ENCODE measurements at places on chromosomes 16 and 17.

DNA sequence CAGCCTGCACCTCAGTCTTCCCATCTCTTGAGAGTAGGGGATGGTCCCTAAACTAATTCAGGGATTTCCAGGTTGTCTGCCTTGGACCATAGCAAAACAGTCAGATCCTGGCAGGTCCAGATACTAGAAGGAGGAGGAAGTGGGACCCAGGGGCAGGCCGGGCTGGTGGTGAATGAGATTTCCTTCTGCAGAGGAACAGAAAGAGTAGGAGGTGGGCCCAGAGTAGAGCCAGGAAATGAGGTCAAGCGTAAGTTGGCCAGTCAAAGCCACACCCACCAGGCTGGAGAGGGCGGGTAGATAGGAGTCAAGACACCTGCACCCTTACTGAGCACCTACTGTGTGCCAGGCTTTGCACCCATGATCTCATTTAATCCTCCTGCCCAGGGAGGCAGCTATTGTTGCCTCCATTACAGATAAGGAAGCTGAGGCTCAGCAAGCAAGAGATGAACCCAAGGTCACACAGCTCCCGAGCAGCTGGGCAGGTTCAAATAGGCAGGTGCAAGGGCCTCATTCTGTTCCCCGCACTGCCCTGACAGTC lies 2.6 kb downstream of the CDH5 start:
- DNase-seq = no peak

DNA sequence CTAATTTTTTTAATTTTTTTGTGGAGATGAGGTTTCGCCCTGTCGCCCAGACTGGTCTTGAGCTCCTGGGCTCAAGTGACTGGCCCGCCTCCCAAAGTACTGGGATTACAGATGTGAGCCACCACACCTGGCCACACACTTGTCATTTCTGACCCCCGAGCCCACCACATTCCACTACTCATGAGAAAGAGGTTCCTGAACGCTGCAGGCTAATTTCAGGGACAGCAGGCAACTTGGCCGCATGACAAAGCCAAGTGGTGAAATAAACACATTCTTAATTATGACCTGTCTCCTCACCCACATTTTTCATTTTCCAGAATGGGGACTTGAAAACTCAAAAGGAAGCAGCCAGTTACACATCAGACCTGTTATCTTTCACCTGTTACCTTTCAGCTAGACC lies 114.5 kb downstream of the ABCC6 start:
- DNase-seq = no peak

DNA sequence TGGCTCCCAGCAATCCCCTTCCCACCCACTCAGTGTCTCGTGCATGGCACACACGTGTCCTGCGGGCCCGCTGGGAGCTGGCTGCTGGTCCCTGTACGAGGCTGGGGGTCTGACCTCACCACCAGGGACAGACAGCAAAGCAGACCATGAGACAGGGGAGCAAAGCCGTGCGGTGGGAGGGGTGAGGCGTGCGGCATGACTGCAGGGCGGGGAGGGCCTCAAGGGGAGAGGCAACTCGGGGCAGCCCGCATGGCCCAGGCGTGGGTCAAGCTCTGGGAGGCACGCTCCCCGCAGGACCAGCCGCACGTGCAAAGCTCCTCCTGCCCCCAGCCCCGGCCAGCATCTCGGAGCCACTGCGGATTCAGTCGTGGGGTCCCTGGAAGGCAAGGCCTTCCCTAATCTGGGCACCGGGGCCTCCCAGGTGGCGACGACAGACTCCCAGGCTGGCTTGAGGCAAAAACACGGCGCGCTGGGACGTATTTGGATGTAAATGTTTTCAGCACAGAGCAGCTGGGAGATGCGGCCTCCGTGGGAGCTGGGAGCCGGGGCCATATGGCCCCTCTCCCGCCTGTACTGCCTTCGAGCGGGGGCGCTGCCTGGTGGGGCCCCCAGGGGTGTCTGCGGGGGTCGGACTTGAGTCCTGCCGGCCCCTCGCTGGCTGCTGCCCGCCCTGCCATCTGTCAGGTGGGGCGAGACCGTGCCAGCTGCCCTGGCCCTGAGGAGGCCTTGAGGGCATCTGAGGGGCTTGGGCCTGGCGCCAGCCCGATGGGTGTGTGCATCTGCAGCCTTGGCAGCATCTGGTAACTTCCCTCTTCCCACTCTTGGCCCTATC lies 12.2 kb upstream of the CBFA2T3 start:
- no peak for DNase-seq

- no peak for DNase-seq
Measured at GRCh38 chr17:21679256-21680146, 12.8 kb upstream of the KCNJ18 start.

- DNase-seq = no peak
Measured at GRCh38 chr17:39868554-39868942, 546 bp downstream of the ZPBP2 start.

DNA sequence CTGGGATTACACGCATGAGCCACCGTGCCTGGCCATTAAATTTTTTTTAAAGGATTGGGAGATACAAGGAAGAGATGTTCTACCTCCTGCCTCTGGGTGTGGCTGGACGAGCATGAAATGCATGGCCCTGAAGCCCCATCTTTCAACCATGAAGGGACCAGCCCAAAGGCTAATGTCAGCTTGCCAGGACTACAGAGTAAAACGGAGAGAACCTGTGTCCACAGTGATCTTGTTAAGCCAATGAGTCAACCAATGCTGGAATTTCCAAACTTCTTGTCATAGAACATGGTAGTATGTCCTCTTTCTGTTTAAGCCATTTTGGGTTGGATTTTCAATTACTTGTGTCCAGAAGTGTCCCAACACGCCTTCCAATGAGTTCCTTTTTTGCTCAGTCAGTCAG lies 71.3 kb downstream of the RTN4RL1 start:
- DNase-seq = no peak

- no peak for DNase-seq
Measured at GRCh38 chr17:65727246-65727645, 165.8 kb upstream of the AXIN2 start.

DNA sequence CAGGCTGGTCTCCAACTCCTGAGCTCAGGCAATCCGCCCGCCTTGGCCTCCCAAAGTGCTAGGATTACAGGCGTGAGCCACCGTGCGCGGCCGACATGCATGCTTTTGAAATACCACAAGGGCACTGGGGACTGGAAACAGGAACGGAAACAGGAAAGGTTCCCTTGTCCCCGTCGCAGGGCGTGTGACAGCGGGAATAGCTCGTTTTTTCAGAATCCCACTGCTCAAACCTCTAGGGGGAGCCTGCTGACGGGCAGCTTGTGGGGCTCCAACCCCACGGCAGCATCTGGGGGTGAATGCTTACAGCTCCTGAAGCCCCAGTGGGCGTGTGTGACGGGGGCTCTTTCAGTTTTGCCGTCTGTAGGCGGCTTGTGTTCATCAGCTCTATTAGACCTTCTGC lies 18.8 kb upstream of the ASGR2 start:
- DNase-seq = no peak

DNA sequence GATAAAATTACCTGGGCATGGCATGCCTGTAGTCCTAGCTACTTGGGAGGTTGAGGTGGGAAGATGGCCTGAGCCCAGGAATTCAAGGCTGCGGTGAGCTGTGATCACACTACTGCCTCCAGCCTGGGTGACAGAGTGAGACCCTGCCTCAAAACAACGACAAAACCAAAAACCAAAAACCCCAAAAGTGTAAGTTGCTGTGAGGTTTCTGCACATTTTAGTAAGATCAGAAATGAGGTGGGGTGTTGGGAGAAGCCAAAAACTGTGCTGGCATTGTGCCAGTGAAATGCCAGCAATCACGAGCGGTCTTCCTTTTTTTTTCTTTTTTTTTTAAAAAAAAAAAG lies 114.6 kb downstream of the PITPNC1 start:
- no peak for DNase-seq

DNA sequence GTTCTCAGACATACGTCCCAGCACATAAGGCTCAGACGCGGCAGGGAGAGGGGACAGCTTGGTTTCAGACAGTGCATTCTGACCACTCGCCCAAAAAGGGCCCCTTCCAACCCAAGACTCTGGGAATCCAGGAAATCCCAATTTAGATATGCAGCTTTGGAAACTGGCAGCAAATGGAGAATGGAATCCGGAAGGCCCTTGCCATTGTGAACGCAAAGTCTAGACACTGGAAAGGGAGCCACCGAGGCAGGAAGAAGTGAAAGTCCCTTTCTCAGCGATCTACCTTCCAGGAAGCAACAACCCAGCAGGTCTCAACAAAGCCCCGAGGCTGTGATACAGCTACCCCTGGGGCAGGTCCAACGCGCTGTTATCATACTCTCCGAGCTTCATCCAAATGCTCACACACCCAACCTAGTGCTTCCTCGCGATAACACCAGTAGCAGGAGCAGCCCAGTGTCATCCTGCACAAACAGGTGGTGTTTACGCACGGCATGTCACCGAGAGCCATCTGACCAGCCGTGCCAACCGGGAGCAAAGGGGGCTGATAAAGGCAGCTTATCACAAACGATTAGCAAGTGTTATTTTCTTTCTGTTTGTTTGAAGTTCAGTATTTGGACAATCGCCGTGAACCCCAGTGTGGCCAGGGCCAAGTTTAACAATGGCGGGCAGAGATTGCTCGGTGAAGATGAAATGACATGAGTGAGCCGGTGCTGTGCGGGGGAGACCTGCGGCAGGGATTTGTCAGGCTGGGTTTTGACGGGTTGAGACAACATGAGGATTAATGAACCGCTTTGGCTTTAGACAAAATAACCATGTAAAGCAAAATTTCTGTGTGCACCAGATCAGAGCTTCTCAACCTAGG lies 240.6 kb downstream of the FOXL1 start:
- DNase-seq = no peak

DNA sequence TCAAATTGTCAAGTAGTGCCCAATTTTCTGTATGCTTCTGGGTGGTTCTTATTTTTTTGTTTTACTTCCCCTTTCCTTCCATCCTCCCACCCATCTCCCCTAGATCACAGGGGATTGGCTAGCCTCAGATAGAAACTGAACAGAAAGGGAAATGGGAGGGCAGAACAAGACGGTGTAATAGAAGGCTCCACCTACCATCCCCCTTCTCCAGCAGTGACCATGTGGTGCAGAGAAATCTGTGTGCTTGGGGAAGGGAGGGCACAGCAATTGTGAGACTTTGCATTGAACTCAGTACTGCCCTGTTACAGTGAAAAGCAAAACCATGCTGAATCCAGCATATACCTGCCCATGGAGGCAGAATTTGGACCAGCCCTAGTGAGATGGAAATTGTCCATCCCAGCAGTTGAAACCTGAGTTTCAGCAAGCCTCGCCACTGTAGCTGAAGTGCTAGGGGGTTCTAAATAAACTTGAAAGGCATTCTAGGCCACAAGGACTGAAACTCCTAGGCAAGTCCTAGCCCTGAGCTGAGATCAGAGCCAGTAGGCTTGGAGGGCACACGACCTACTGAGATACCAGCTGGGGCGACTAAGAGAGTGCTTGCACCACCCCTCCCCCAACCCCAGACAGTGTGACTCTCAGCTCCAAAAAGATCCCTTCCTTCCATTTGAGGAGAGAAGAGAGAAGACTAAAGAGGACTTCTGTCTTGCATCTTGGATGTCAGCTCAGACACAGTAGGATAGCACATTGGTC lies 5.2 kb downstream of the SLFN11 start:
- DNase-seq = no peak

DNA sequence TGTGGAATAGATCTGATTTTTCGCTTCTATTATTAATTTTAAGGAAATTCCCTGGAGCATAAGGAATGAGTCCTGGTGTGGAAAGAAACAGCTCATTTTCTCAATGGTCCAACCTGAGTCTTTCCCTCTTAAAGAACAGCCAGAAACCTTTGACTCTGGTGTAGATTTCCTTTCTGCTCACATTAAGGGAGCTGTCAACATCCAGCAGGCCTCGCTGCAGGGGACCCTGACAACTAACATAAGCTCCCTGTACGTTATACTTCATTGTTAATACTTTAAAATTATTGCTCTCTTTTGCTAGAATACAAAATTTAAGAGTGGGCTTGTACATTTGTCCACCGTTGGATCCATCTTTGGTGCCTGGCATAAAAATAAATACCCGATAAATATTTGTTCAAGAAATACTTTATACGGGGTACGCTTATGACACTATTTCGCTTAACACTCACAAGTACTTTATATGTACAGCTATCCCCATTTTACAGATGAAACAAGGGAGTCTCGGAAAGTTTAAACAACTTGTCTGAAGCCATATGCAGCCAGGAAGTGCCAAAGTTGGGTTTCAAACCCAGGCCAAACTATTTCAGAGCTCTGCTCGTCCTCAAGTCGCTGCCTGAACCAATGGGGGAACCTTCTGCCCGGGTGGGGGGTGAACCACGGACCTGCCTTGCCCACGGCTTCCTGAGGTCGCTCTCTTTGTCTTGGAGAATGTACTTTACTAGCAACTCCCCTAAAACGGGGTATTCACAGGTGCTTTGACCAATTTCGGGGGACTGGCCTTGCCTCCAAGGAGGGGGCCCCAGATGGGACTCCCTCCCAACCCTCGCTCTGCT lies 611 bp downstream of the SMARCE1 start:
- no peak for DNase-seq

DNA sequence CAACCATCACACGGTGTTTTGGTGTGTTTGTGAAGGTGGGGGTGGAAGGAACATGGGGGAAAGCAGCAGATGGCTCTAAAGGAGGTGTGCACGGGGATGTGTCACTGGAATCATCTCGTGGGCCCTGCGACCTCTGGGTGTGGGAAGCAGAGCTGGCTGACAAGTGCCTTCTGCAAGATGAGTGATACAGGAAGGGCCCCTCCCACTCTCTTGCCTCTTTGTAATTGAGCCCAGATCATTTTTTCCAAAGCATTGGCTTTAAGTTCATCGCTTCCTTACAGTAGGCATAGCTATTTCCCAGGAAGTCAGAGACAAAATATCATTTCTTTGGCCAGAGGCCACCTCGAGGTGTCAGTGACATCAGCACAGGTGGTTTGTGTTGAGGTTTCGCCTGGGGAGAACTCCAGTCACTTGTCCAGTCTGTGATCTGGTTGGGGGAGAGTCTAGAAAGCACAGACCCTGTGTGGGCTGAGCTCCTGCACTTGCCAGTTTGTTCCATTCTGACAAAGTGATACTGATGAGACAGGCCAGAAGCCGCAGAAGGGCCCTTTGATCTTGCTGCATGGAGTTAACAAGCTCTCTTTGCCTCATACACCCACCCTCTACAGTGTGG lies 20.6 kb upstream of the SNTB2 start:
- DNase-seq = no peak

DNA sequence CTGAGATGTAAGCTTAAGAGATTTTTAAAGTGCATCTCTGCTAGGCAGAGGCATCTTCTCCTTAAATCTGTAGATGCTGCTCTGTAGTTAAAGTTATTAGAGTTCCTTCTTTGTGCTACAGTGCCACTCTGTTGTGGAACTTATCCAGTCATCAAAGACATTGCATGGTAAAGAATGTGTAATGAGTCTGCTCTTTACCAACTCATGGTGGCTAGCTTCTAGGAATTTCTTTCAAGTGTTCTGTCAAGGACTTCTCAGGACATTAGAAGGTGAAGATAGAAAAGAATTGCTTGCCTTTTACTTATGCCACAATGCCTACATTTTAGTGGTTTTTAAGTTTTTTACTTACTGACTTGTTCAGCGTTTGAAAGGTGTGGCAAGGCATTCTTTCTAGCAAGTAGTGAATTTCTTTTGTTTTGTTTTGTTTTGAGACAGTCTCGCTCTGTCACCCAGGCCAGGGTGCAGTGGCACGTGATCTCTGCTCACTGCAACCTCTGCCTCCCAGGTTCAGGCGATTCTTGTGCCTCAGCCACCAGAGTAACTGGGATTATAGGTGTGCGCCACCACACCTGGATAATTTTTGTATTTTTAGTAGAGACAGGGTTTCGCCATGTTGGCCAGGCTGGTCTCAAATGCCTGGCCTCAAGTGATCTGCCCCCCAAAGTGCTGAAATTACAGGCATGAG lies 20.3 kb upstream of the ARL2BP start:
- DNase-seq = no peak

- no peak for DNase-seq
Measured at GRCh38 chr16:24027466-24027865, 191.7 kb downstream of the PRKCB start.

- DNase-seq = no peak
Measured at GRCh38 chr16:49443576-49443975, 70.0 kb downstream of the C16orf78 start.

Data from anterior cingulate cortex (tissue), 58 donors.